ENCODE measurements at places on chromosomes 12 and 14.

GRCh38 chr14:93056166-93056839, 59.4 kb downstream of the ITPK1 start:
- no peak for DNase-seq

DNA sequence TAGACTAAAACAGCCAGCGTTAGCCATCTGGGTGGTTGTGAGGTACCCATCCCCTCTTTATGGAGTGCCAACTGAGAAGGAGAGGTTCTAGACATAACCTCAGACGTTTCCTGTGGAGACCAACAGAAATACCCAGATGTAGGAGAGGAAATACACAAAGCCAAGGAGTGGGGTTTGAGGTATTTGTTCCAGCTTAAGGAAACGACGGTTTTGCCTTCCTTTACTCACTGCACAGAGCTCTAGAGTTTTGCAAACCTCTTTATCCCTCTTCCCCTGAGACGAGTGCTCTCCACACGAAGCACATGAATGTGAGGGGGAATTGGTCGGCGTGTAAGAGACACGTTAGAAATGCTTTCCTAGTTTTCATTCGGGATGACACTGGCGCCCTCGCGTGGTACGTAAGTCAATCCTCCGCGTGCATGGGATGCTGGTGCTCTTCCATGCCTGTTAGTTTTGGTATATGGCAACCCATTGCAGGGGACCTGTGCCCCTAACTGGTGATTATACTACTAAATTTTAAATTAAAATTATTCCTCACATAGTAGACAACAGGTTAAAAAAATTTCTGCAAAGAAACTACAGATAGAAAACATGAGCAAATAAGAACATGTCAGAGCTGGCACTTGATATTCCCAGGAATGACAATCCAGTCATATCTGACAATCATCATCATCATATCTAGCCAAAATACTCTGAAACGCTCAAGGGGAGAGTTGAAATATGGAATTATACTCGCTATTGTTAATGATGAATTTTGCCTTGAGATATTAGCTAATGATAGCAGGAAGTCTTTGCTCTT, 121.7 kb downstream of the PPM1H start:
- no peak for DNase-seq

DNA sequence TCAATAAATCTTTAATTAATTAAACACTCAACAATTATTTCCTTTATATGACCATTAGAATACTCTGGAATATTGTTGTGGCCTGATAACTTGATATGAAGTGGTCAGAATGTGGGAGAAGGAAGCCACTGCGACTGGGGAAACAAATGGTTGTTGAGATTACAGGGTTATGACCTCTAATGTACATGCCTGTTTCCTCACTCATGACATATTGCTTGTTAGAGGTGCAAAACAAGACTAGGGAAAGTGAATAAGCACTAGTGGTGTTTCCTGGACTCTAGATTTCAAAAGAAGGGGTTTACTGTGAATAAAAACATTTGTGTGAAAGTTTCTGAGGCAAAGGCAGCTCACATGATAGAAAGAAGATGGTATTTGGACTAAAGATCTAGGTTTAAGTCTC, 53.3 kb downstream of the STAB2 start:
- no peak for DNase-seq

DNA sequence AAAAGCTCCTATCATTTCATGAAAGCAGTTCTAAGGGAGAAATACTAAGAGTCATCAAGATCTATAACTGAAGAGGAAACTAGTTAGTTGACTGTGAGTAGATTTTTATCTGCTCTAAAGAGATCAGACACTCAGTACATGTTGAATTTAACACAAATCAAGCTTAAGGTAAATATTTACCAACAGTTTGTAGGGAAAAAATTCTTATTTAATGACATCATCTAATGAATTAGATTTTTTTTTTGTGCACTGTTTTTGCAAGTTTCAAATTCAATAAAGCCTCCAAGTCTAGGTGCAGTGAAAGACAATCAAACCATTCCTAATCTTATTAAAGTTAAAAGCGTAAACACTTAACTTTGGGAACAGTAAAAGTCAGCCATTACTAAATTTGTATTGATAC, 93.0 kb upstream of the PRKD1 start:
- DNase-seq: no peak

- DNase-seq: no peak
Measured at GRCh38 chr14:32324601-32325000, 4.5 kb upstream of the AKAP6 start.
